ENCODE measurements at places on chromosomes 3 and 15.

- DNase-seq = no peak
Measured at GRCh38 chr3:16499351-16499750, 14.1 kb downstream of the RFTN1 start.

- peak; percentile 9 for DNase-seq
Measured at GRCh38 chr3:183252973-183253527, at the start of gene B3GNT5. TSS of gene B3GNT5 (plus strand) at chr3:183253253. CDS start at chr3:183269799, 16,546 bp downstream.

DNA sequence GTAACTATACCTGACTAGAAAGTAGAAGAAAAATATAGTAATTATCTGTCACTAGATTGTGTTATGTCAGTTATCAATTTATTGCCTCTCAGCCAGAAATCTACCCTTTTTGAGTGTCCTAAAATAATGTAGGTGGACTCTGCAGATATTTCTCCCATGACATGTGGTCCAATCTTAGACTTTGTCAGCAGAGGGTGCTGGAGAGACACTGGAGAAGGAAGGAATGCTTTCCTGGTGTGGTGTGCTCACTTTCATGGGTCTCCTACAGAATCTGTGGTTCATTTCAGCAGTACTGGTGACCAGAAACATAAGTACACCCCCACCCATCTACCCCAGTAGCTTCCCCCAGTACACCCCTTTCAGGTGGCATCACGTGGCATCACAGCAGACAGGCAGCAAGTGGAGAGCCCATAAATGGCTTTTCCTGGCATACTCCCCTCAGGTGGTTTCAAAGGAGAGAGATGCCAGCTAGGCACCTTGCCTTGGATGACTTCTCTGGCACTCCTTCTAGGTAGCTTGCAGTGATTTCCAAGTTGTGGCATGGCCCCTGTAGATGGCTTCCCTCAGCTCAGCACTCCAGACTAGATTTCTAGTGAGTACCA, 114.7 kb downstream of the GADL1 start:
- DNase-seq = no peak

DNA sequence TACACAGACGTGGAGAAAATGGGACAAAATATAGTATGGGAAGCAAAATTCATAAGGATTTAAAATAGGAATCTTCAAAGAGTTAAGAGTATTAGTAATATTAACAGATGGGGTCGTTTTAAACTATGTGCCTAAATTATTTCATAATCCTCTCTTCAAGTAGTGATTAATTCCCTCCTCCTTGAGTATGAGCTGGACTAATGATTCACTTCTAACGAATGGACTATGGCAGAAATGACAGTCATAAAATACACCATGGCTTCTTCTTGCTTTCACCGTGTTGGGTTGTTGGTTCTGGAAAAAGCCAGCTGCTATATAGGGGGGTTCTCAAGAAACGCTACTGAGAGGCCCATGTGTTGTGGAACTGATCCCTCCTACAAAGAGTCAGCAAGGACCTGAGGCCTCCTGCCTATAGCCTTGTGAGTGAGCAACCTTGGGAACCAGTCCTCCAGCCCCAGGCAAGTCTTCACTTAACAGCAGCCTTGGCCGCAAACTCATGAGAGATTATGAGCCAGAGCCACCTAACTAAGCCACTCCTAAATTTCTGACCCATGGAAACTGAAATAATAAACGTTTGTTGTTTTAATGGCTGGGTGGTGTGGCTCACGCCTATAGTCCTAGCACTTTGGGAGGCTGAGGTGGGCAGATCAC, 64.8 kb upstream of the ABHD2 start:
- DNase-seq = no peak

- no peak for DNase-seq
Measured at GRCh38 chr3:70315021-70315420, 2.6 kb upstream of the MDFIC2 start.

- no peak for DNase-seq
Measured at GRCh38 chr3:196782511-196782910, 42.9 kb downstream of the PAK2 start.

Data from activated naive CD4-positive, alpha-beta T cell (primary cell).